ENCODE measurements at places on chromosomes 11 and 22.

DNA sequence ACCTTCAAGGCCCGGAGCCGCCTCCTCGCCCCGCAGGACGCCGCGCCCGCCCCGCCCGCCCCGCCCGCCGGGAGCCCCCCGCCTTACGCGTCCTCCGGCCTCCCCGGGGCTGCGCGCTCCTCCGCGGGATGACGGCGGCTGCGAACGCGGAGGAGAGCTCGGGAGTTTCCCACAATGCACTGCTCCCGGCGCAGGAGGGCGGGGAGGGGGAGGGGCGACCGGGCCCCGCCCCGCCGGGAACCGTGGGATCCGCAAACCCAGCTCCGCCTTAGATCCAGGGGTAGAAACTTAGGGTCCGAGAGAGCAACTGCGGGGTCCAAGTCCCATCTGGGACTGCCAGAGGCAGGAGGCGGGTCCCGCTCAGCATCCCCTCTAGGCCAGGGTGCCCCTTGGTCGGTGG is at the start of gene CEND1:
Gene CEND1 (minus strand): TSS at position 148 of the 400 bp plus-strand sequence. CDS start 1,514 bp downstream, outside the sequence.
- DNase-seq, result peak; percentile 14

DNA sequence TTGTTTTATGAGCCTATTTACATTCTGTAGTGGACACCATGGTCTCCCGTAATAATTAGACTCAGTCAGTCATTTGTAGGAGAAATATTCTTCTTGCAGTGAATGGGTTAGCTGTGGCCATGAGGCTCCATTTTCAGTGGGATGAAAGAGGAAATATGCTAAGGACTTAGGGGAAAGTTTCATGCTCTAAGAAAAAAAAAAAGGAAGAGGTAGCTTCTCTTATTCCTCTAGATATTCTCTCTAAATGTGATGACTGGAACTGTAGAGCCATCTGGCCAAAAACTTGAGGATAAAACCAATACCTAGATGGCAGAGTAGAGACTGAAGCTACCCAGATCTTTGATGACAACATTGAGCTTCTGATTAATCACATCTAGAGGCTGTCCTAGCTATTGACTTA is 75.8 kb upstream of the SESN3 start:
- peak; percentile 52 for DNase-seq

DNA sequence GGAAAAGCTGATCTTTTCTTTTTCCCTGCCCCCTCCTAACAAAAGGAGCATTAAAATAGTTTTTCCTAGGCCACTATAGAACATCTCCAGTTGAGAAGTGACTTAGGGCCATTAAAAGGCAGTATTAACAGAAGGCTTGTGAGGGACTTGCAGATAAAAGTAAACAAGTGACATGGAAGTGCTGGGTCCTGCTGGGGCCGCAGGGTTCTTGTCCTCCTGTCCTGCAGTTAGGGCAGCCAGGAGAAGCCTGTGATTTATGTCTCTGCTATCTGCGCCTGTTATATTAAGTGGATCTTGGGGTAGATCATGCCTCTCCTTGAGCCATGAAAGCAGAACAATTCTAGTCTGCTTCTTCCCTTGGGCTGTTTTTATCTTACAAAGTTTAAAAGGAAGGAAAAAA is 271.4 kb upstream of the C11orf87 start:
- no peak for DNase-seq

DNA sequence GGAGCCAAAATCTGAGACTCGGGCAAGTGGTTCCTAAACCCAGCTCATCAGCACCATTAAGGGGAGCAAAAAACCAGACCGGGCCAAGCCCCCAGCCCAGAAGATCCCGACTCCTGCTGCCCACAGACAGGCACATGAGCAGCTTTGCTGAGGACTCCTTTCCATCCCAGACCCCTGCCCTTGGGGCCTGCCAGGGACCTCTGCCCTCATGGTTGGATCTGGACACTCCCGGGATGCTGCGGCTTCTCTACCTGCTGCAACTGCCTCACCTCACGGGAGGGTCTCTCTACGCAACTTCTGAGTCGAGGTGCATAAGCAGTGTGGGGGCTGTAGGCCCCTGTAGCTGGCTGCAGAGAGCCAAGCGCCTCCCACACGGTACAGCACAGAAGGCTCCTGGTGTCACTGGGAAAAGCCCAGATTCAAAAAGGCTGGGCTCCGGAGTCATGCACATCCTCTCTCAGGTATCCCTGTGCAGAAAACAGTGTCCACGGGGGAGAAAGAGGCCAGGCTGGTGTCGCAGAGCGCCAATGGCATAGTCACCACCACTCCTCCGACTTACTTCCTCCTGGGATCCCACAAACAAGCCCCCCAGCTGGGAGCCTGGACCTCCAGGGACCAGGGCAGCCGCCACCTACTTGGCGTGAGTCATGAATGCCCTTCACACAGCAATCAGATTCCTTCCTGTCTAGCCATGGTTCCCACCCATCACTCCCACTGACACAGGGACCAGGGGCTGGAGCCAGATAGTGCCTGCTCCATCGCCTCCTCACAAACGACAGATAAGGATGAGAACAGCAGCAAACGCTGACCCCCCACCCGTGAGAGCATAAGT is 122.1 kb downstream of the BCR start:
- DNase-seq, result no peak

DNA sequence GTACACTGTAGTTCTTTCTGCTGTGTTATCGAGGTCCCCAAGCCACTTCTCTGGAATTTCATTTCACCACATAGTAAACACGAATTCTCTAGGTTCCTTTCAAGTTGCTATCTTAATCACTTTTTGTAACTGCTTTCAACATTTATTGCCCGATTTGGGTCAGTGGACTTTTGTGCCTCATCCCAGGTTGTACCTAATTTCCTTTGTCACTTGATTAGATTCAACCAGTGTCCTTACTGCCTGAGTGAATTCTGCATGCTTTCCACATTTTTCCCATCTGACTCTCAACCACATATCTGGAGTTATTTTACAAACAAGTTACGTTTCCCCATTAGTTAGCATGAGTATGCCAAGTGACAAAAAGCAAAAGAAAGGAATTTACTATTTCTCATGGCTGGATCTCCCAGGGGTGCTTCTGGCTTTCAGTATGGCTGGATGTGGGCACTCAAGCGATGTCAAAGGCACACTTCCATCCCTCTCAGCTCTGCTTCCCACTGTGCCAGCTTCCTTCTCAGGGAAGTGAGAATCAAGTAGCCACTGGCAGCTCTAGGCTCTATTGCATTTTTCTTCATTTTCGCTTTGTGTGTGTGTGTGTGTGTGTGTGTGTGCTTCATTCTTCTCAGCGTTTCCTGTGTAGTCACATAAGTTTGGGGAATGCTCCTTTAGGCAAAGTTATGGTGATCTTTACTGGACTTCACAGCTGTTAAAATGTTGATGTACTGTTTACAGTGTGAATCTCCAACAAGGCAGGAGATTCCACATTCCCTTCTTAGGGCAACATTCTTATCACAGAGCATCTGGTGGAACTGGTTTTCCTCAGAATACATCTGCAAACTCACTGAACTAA is 128.9 kb downstream of the DBX1 start:
- DNase-seq, result no peak

- DNase-seq, result no peak
Observed at GRCh38 chr11:15590132-15590531, 475.4 kb downstream of the INSC start.

DNA sequence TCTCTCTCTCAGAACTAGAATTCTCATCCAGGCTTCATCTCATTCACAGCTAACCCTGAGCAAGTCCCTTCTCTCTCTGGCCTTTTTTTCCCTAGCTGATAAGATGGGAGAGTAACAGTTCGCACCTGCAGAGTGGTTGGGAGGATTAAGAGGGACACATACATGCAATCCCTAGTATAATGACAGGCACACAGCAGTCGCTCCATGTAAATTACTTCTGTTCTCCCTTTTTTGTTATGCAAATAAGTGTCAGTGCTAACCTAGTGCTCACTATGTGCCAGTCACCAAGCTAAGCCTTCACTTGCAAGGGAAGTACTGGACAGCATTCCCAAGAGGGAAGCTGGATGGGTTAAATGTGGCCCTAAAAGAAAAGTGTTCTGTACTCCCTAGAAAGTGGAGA is 63.4 kb downstream of the TENM4 start:
- DNase-seq, result no peak

GRCh38 chr11:96242191-96242847 is 100.7 kb downstream of the MAML2 start:
- peak; percentile 79 for DNase-seq

GRCh38 chr11:128715691-128716561 is 22.1 kb downstream of the FLI1 start:
- DNase-seq, result peak; percentile 63

DNA sequence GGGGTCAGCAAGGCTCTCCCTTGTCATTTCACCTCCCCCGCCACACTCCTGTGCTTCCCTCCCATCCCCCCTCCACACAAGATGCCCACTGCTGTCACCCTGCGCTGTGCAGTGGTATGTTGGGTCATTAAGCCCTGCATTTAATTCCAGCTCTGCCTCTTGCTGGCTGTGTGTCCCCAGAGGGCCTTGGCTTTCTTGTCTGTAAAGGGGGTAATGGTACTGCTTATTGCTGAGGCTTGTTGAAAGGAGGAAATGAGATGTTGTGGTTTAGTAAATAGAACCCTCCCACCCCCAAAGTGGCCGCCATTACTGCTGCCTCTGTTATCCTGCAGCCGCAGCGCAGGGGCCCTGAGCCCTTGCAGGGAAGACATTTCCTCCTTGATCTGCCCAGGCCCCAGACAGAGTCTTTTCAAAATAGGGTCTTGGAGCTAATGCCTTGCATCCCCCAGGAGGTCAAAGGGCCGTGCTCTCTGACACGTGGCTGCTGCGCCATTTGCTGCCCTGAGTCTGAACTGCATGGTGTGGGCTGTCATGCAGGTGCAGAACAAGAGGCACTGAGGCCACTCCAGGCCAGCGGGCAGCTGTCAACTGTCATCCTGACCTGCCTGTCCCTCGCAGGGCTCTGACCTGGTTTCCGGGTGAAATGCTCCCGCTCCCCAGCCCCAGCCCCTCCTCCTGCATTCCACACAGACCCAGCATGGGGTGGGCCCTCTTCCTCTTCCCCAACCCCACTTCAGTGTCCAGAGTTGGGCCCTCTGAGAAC is 18.7 kb downstream of the PVALB start:
- DNase-seq, result no peak

DNA sequence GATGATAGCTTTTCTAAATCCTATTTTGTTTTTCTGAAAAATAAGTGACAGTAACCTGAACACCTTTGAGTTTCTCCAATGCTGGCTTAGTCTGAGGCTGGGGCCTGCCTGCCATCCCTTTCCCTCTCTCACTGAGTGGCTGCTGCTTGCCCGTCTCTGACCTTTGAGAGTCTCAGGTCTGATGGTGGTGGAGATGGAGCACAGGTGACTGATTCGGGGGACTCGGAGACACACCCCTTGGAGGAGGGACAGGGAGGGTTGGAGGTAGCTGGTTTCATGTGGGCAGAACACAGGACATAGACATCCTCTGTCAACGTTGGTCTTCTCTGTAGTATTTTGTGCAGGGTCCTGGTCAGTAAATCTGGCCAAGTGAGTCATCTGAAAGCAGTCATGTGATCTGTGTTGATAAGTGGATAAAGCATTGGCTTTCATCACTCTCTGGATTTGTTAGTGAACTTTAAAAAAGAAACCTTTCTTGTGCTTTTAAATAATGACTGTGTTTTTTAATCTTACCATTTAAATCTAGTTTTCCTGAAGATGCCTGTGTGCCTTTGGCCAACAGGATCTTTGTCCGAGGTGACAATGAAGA is 47.1 kb upstream of the CLDN5 start:
- no peak for DNase-seq

- DNase-seq, result no peak
Observed at GRCh38 chr22:45790401-45790800, 118.8 kb downstream of the ATXN10 start.

GRCh38 chr22:22342697-22343580 is 98.4 kb downstream of the VPREB1 start:
- peak; percentile 12 for DNase-seq

DNA sequence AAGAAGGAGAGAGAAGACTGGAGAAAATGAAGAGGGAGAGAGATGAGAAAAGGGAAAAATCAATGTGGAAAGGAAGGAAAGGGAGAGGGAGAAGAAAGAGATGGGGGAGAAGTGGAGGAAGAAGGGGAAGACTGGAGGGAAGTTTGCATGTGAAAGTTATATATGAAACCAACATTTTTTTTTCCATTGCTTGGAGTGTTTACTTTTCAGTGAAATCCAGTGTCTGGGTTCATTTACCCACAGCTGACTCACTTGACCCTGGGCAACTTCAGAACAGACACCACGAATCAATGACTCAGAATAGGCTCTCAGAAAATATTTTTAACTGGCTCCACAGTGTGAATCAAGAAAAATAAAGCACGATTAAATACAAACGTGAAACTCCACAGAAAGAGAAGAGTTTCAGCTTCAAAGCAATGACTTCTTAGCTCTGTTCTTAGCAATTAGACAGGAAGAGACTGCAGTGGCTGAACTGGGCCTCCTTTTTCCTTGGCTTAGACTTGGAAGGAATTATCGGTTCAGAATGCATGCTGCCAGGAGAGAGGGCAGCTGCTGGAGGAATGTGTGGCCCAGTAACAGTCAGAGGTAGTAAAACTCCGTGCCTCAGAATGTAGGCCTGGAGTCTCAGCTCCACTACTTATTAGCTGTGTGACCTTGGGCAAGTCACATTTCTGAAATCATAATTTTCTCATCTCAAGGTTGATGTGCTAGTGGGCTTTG is 237.5 kb downstream of the MIAT start:
- no peak for DNase-seq

DNA sequence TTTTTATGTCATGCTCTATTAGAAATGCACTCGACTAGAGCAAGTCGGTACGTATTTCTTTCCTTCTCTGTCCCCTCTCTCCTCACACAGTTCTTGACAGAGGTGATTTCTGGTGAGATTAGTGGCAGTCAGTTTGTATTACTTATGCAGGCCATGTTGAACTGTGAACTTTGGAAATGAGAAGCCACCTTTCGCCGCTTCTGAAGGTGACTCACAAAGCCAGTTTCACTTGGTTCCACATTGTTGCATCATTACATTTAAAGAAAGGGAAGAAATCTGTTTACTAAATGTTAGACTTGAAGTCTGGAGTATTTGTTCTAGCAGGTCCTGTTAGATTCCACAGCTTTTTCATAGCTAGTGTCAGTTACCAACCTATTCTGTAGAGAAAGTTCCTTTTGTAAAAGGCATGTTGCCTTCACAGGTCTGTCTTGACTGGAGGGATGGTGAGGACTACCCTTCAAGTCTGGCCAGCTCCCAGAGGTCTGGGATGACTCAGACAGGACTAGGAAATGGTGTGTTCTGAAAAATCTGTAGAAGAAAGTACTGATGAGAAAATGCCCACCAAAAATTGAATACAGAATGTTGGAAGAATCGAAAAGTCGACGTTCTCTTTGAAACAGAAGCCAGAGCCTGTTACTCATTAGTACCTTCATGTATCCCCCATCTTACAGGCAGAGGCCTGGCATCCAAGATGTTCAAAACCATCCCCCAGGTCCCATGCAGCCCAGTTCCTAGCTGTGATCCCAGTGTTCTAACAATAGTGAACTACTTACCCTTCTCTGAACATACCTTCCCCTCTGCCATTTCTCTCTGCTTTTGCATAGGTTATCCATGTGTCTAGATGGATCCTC is 181.4 kb downstream of the DBX1 start:
- DNase-seq, result peak; percentile 26

- no peak for DNase-seq
Observed at GRCh38 chr11:112581747-112582146, 321.1 kb upstream of the PLET1 start.

- no peak for DNase-seq
Observed at GRCh38 chr11:113632981-113633380, 73.1 kb downstream of the TMPRSS5 start.
